ENCODE measurements at places on chromosomes 6 and 20.

- DNase-seq: peak; percentile 19
Measured at GRCh38 chr20:49983123-49983847, 505 bp downstream of the SNAI1 start.

- DNase-seq: no peak
Measured at GRCh38 chr6:63504777-63505384, 67.4 kb upstream of the LOC128125822 start.

DNA sequence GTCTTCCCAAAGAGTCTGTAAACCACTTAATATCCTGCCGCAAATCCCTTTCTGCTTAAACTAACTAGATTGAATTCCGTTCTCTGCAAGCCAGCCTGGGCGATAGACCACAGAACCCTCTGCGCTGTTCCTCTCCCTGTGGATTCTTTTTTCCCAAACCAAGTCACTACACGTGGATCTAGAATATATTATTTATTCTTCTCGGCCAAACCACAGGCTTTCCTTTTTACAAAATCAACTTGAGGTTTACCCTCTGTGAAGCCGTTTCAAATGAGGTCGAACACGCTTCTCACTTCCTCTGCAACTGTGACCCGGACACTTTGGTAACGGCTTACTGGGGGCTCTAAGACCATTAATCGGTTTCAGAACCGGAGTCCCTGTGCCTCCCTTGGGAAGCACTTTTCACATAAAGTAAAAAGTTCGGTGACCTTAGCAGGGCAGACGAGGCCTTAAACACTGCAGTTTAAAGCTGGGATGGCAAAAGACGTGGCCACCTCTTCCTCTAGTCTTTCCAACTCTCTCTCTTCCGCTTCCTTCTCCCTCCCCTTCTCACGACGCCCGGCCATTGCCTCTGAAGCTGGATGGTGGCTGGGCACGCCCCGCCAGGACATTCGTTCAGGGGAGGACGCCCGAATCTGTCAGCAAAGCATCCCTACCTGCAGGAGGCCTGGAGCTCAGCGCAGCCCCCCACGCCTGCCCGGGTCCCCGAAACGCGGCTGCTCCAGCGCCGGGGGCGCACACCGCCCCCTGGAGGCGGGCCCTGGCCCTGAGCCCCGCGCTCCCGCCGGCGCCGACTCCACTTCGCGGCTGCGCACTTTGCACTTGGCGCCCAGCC lies 55.0 kb upstream of the FOXC1 start:
- DNase-seq: peak; percentile 70

DNA sequence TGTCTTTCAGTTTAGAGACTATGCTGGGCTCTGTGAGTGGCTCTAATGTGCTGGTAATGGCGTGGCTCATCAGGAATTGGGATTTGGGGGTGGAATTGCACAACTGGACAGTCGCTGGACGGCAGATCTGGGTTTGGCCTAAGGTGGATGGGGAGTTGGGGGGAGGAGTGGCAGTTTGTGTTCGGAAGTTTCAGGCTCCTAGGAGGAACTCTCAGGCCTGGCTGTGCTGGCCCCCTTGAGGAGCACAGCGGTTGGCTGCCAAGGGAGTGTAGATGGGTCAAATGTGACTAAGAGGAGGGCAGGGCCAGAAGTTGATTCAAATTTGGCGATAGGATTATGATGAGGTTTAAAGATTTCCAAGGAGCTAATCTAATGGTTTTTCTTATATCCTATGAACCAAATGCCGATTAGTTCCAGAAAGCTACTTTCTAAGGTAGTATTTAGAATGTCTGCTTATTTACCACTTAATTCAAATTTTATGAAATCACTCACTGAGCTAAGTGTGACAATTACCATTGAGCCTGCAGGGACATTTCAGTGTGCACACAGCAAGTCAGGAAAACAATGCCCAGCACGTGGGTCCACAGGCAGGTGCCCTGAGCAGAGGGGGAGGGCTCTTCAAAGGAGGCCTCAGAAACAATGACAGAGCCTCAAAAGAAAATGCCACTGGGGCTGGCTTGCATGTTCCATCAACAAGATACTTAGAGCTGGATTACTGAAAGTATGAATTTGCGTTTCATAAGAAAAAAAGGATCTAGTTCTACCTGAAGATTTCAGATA lies 111.0 kb downstream of the GJA10 start:
- DNase-seq: no peak

- DNase-seq: no peak
Measured at GRCh38 chr20:42218621-42219374, 600.6 kb upstream of the CHD6 start.

GRCh38 chr20:23059846-23060245 lies 10.4 kb upstream of the THBD start:
- no peak for DNase-seq

DNA sequence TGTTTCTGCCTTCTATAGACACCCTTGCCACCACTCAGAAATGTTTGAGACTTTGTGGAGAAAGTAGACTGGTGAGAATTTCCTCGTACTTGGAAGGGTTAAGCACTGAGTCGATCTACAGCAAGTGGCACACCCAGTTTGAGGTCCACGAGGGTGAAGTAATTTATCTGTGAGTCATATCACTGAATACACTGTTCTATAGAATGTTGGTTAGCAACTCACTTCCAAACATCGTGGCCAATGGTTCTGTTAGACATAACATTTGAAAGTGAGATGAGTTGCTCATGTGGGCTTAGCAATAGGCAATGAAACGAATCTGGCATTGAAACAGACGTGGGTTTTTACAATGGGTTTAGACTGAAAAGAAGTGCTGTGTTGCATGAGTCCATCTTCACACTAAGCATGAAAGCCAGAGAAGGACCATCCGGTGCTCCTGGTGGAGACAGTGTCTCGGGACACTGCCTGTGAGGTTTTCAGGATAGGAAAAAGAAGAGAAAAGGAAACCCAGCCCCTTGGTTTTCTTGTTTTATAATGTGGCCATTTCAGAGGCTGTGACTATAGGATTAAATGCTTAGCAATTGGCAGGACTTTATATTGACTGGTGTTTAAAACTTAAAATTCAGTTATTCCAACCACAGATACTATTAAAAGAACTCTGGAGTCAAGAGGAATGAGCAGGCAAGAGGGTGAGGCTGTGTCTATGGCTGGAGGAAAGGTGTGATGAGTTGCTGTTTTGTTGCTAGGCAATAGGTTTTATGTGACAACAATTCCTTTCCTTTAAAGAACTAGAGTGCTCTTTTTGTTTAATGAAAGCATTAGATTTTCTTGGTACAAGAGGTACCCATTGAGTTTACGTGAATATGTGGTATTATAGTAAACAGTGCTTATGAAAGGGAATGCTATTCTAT lies 31.0 kb upstream of the EZR start:
- peak; percentile 95 for DNase-seq

GRCh38 chr6:33207552-33208090 lies 679 bp upstream of the RING1 start:
- DNase-seq: peak; percentile 46

- no peak for DNase-seq
Measured at GRCh38 chr6:130132286-130132701, 90.5 kb downstream of the SAMD3 start.

GRCh38 chr6:109093732-109094415 lies 772 bp downstream of the SESN1 start:
- peak; percentile 42 for DNase-seq
